ENCODE measurements at places on chromosomes 1 and 21. TPM values are rescaled to one million over a fixed set of nuclear protein-coding genes. Genes with fewer than 3 reads are reported as not detected.

Gene TMEM269
- total RNA-seq: 0.38 TPM

Gene PRKACB
- 19.7 TPM for total RNA-seq

- no peak overlapping the region for H3K4me3 ChIP-seq
- no peak for DNase-seq
- H3K27me3 ChIP-seq: no peaks in the 10 kb centered on the region
- H3K4me1 ChIP-seq: no peaks in the 10 kb centered on the region
- no peak overlapping the region for H3K27ac ChIP-seq
- no peaks in the 10 kb centered on the region for H3K36me3 ChIP-seq
These were observed 337.7 kb downstream of the SIPA1L2 start for GRCh38 chr1:232292239-232292638.

GRCh38 chr1:19356266-19356665 is 44.1 kb downstream of the SLC66A1 start:
- no peaks in the 10 kb centered on the region for H3K4me1 ChIP-seq
- peaks cover 34% of the 10 kb centered on the region for H3K36me3 ChIP-seq
- H3K4me3 ChIP-seq: no peak overlapping the region
- no peak overlapping the region for H3K27ac ChIP-seq
- H3K27me3 ChIP-seq: peaks cover 12% of the 10 kb centered on the region

DNA sequence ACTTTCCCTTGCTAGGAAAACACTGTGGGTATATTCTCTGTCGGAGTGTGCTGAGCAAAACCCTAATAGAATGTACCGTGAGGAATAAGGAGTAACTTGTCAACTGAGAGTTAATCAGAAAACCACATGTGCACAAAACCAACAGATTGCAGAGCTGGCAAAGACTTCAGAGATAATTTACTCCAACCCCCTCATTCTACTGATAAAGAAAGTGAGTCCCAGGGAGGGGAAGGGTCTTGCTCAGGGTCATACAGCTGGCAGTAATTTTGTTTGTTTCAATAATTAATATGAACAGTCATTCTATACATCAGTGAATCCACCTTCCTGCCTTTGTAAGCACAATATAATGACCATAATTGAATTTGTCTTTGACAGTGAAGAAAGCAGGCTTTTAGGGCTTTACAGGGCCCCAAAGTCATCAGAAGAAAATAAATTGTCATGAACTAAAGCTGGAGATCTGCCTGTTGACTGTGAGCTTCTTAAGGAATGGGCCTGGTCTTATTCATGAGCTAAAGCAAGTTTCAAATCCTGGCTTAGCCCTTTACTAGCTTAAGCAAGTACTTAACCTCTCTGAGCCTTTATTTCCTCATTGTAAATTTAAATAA is 67.2 kb upstream of the HOOK1 start:
- H3K27ac ChIP-seq: no peak overlapping the region
- no peak for DNase-seq
- peaks cover 35% of the 10 kb centered on the region for H3K4me1 ChIP-seq
- no peaks in the 10 kb centered on the region for H3K27me3 ChIP-seq
- H3K4me3 ChIP-seq: no peak overlapping the region
- no peaks in the 10 kb centered on the region for H3K36me3 ChIP-seq

GRCh38 chr1:85047144-85047471 is 1.2 kb downstream of the MCOLN3 start:
- peaks cover 8% of the 10 kb centered on the region for H3K27me3 ChIP-seq
- H3K36me3 ChIP-seq: no peaks in the 10 kb centered on the region
- H3K4me3 ChIP-seq: no peak overlapping the region

DNA sequence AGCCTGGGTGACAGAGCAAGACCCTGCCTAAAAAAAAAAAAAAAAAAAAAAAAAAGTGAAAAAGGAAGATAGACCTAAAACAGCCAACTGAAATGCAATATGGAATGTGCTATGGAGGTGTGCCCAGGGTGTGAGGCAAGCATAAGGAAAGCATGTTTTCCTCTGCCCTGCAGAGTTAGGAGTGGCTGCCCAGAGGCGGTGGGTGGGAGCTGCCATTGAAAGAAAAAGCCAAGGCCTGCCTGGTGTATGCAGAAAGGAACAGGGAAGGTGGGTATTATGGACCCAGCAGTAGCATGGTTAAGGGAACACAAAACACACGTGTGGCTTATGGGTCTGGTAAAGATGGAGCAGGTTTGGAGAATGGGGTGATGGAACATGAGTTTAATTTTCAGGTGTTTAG is 8.9 kb downstream of the CD244 start:
- H3K27me3 ChIP-seq: no peaks in the 10 kb centered on the region
- H3K4me3 ChIP-seq: no peak overlapping the region
- no peaks in the 10 kb centered on the region for H3K4me1 ChIP-seq
- no peaks in the 10 kb centered on the region for H3K36me3 ChIP-seq

DNA sequence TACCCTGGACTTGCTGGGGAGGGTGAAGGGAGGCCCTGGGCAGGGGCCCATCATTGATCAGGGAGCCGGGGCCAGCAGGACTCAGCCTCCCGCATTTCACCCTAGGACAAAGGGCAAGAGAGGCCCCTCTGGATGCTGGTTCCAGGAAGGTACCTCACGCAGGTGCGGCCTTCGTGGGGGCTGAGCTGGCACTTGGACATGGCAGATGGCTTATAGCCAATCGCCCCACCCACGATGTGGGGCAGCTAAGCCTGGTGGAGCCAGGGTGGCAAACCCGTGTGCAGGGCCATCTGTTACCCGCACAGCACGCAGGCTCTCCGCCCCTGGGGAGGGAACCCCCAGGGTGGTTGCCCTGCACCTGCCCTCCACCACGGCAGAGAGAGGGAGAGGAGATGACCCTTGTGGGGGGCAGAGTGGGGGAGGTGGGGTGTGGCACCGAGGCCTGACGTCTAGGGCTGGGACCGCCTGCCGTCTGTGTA is 2.5 kb downstream of the TFF3 start:
- H3K27me3 ChIP-seq: peaks cover 6% of the 10 kb centered on the region
- H3K36me3 ChIP-seq: no peaks in the 10 kb centered on the region
- DNase-seq: no peak
- no peak overlapping the region for H3K4me3 ChIP-seq
- H3K27ac ChIP-seq: no peak overlapping the region

DNA sequence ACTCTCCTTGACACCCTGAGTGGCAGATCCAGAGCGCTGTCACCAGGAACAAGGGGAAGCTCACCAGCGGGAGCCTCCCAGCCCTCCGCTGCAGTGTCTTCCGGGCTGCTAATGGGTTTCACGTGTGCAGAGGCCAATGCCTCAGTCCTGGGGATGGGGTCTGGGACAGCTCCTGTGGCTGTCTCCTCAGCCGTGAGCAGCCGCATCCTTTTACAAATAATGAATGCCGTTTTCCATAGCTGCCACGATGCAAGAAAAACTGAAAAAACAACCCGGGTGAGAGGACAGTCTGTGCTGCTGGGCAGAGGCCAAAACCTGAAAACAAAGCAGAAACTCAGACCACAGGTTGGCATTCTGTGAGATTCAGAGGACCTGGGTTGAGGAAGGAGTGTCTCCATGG is 212.2 kb upstream of the RAB4A start:
- H3K4me3 ChIP-seq: no peak overlapping the region
- no peak overlapping the region for H3K27ac ChIP-seq
- peaks cover 24% of the 10 kb centered on the region for H3K4me1 ChIP-seq
- H3K36me3 ChIP-seq: no peaks in the 10 kb centered on the region

DNA sequence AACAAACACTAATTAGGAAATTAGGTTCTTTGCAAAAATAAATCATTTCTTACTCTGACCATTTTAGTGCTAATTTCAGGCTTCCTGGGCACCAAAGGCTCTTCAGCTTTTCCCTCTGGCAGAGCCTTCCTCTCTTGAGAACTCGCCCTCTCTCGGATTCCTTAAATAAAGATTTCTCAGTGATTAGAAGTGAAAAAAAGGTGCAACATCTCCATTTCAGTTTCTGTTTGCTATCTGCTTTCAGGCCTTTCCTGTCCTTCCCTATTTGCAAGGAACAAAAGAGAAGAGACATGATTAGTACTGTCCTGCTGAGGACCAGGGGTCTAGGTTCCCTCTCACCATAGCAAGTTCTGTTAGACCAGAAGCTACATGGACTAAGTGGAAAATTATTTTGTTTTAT is 27.8 kb upstream of the CACYBP start:
- H3K36me3 ChIP-seq: no peaks in the 10 kb centered on the region
- H3K27me3 ChIP-seq: peaks cover 3% of the 10 kb centered on the region
- no peak overlapping the region for H3K27ac ChIP-seq
- H3K4me1 ChIP-seq: peaks cover 29% of the 10 kb centered on the region
- no peak overlapping the region for H3K4me3 ChIP-seq

DNA sequence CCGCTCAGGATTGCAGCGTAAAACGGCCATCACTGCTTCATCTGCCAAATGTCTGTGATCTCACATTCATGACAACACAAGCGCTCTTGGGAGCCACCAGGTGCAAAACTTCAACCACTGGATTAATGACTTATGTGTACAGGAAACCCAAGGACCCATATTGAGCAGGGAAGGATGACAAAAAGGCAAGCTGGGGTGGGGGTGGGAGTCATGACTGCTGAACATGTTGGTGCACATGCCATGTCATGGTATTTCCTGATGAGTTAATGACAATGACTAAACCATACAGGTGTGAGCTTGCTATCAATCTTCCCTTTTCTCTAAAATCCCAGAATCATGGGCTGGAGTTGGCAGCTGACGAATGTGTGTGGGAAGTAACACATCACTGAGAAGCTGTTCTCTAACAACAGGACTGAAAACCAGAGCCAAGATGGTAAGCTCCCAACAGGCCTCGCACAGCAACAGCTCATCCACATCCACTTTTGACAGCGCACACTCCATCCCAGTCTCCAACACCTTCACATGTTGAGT is 3.1 kb upstream of the SH2D5 start:
- no peak overlapping the region for H3K27ac ChIP-seq
- DNase-seq: no peak
- H3K4me3 ChIP-seq: no peak overlapping the region

DNA sequence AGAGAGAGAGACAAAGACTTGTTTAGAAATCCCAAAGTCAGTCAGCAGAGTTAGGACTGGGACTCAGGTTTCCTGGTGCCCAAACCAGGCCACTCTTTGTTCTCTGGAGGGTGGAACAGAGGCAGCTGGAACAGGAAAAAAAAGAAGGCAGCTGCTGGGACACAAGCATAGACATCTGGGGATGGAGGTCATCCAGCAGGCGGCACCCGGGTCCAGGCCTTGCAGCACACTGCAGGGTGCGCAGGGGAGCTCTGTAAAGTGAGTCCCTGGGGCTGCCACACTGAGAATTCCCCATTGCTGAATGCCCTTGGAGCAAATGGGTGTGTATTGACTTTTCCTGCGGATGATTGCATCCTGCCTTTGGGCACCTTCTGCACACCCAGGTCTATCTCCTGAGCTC is 222.9 kb upstream of the CSF3R start:
- DNase-seq: no peak
- H3K27ac ChIP-seq: no peak overlapping the region
- H3K36me3 ChIP-seq: no peaks in the 10 kb centered on the region
- peaks cover 12% of the 10 kb centered on the region for H3K27me3 ChIP-seq
- no peaks in the 10 kb centered on the region for H3K4me1 ChIP-seq

GRCh38 chr1:6298940-6299465 is 38.1 kb upstream of the GPR153 start:
- H3K4me3 ChIP-seq: peak overlapping the region; percentile 29
- no peaks in the 10 kb centered on the region for H3K36me3 ChIP-seq
- H3K27ac ChIP-seq: no peak overlapping the region
- H3K27me3 ChIP-seq: peaks cover 8% of the 10 kb centered on the region
- H3K4me1 ChIP-seq: peaks cover 3% of the 10 kb centered on the region

GRCh38 chr1:34075576-34075975 is 89.5 kb downstream of the CSMD2 start:
- H3K4me1 ChIP-seq: no peaks in the 10 kb centered on the region
- no peak overlapping the region for H3K27ac ChIP-seq
- H3K36me3 ChIP-seq: no peaks in the 10 kb centered on the region
- no peak for DNase-seq

DNA sequence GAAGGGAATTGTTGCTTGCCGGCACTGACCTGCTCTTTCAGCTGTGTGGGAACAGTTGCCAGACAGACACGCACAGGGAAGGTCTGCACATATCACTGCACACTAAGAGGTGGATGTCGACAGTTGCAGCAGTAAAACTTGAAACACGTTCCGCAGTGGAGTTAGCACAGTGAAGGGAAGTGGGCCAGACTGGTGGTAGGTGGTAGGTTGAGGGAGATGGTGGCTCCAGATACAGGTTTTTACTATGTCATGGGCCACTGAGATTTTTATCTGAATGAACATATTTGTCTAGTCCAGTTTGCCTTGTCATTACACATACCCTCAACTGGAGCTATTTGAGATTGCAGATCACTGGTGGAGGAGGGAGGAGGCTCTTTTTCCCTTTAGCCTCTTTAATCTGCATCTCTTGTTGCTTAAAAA is 13.5 kb downstream of the MRPS6 start:
- H3K4me1 ChIP-seq: peaks cover 6% of the 10 kb centered on the region
- H3K27ac ChIP-seq: no peak overlapping the region
- no peaks in the 10 kb centered on the region for H3K36me3 ChIP-seq
- H3K4me3 ChIP-seq: no peak overlapping the region

DNA sequence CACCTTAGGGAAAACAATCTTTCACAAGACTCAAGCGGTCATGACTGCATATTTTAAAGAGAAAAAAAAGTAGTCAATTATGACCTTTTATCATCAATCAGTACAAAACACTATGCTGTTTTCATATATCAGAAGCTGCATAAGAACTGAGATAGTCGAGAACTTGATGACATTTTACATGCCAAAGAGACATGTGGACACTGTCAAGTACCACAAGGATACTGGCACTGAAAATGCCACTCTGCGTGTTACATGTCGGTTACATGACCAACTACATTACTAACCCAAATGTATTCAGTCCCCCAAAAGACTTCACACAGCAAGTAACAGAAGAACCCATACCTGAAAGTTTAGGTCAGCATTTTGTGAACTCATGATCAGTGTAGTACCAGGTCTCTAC is 975.0 kb upstream of the ADGRL4 start:
- H3K36me3 ChIP-seq: no peaks in the 10 kb centered on the region
- no peak for DNase-seq
- no peak overlapping the region for H3K27ac ChIP-seq

DNA sequence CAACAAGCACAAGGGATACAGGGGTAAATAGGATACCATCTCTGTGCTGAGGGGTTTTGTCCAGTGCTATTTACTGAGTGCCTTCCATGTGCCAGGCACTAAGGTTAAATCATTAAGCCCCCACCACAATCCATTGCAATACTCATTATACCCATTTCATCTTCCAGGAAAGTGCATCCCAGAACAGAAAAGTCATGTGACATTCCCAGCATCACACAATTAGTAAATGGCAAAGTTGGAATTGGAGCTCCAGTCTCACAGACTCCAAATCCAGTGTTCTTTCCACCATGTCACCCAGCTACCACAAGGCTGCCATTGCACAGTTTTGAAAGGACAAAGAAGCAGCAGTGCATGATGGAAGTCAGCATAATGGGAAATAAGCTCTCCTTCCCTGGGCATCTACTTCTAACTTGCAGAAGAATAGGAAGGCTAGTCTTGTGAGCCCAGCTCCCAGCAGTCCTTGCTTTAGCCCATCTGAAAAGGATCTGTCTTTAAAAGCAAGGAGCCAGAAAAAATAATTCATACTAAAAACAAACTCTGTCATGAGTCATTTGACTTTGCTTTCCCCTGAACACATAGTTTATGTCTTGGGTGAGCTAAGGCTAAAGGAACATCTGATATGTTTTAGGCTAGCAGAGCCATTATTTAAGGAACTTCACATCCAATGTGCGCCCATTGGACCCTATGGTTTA is 111.4 kb upstream of the HOOK1 start:
- H3K4me3 ChIP-seq: no peak overlapping the region
- DNase-seq: no peak
- no peaks in the 10 kb centered on the region for H3K27me3 ChIP-seq
- no peaks in the 10 kb centered on the region for H3K36me3 ChIP-seq

All from endothelial cell (in vitro differentiated cells).